ENCODE measurements at places on chromosomes 4 and X.
A peak's percentile ranks its signal among the peaks of the same experiment; 100 is the strongest.

- no peaks in the 10 kb centered on the region for H3K4me1 ChIP-seq
- H3K4me3 ChIP-seq: no peak overlapping the region
- H3K27ac ChIP-seq: no peak overlapping the region
- no peaks in the 10 kb centered on the region for H3K36me3 ChIP-seq
Observed at GRCh38 chrX:15233416-15234015, 36.4 kb downstream of the ASB9 start.

GRCh38 chr4:27214010-27214409, 353.4 kb downstream of the STIM2 start:
- no peak overlapping the region for H3K4me3 ChIP-seq
- no peak overlapping the region for H3K27ac ChIP-seq
- no peaks in the 10 kb centered on the region for H3K36me3 ChIP-seq
- no peak for DNase-seq
- no peaks in the 10 kb centered on the region for H3K4me1 ChIP-seq

- no peak for DNase-seq
- no peak overlapping the region for H3K27ac ChIP-seq
- no peaks in the 10 kb centered on the region for H3K27me3 ChIP-seq
- H3K4me1 ChIP-seq: peaks cover 4% of the 10 kb centered on the region
- H3K36me3 ChIP-seq: peaks cover 14% of the 10 kb centered on the region
- no peak overlapping the region for H3K4me3 ChIP-seq
Observed at GRCh38 chrX:136219893-136220292, 31.3 kb downstream of the MAP7D3 start.

DNA sequence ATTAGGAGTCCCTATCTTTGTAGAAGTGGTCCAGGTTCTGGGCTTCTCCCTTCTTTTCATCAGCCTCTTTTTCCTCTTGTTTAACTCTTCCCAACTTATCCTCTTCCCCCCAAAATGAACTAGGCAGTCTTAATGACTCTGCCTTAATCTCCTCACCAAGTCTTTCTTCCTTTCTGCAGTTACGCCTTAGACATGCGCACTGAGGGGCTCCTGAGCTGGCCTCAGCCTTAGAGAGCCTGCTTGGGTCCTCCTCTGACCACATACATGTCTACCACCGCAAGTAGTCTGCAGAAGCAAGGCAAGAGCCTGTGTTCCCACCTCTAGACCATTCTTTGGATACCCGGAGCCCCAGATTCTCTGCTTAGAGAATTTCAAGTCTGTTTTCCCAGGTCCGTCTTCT, 199.9 kb downstream of the MGST2 start:
- H3K36me3 ChIP-seq: no peaks in the 10 kb centered on the region
- no peaks in the 10 kb centered on the region for H3K4me1 ChIP-seq
- peaks cover 3% of the 10 kb centered on the region for H3K27me3 ChIP-seq

DNA sequence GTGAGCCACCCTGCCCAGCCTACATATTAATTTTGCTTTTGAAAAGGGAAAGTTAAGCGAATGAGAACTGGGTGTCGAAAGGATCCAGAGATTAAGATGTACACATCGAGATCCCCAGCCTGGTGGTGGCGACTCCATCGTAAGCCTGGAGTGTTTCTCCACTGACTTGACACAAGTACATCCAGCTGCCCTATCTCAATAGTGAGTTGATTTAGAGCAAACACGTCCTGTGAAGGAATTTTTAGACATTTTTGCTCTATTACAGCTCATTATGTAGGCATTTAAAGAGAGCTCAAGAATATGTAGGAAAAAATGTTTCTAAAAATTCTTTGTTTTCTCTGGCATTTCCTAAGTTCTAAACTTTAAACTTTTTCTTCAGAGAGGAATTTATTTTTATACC, 11.7 kb upstream of the CLDN34 start:
- H3K27me3 ChIP-seq: peaks cover 12% of the 10 kb centered on the region
- no peak overlapping the region for H3K27ac ChIP-seq
- H3K36me3 ChIP-seq: no peaks in the 10 kb centered on the region
- no peak for DNase-seq
- no peaks in the 10 kb centered on the region for H3K4me1 ChIP-seq

- H3K4me3 ChIP-seq: no peak overlapping the region
- no peak overlapping the region for H3K27ac ChIP-seq
- H3K4me1 ChIP-seq: no peaks in the 10 kb centered on the region
- DNase-seq: no peak
- no peaks in the 10 kb centered on the region for H3K36me3 ChIP-seq
- H3K27me3 ChIP-seq: no peaks in the 10 kb centered on the region
Observed at GRCh38 chrX:134864431-134864830, 126.4 kb upstream of the SMIM10 start.

DNA sequence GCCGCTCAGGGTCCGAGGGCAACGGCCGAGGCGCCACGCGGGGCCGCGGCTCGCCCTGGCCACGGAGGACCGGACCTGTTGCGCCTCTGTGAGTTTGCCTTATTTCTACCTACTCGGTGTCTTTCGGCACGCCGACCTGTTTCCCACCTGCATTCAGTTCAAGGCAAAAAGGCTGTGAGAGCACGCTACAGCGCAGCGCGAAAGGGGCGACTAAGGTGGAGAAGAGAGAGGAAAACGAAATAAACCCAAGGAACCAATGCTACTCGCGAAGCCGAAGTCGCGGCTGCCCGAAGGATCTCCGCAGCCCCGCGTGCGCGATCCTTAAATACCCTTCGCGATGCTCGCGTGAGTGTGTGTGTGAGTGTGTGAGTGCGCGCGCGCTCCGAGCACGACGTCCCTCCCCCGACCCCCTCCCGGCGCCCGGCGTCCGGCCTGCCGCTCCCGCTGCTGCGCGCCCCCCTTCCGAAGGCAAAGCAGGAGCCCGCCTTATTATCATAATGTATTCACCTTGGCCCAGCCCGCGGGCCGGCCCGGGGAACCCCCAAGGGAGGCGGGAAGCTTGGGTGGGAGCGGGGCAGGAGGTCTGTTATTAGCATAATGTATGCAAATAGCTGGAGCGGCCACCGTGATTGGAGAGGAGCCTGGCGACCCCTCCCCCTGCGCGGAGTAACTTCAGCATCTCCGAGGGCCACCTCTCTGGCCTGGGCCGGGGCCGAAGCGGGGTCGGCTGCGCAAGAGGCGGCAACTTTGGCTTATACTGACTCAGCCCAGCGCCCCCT, at the start of gene COL25A1:
Gene COL25A1, minus strand, starts transcription at position 298 of the 779 bp plus-strand sequence.
- DNase-seq: peak; percentile 64
- H3K4me3 ChIP-seq: peak within 1 kb of the TSS; percentile 71
- H3K27ac ChIP-seq: no peak within 1 kb of the TSS
- H3K4me1 ChIP-seq: peaks cover 11% of the 10 kb centered on the region

DNA sequence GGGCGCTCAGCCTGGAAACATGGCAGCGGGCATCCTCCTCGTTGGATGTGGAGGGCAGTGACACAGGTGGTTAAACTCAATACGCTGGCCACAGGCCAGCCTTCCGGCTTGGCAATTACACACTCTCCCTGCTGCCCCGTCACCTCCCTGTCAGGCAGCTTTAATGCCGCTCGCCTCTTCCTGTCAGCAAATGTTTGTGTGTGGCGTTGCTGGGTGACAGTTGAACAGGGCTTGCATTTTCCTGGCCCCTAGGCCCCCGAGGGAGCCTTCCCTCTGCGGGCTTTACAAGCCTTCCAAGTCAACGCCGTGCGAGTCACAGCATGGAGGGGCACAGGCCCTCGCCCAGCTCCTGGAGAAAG, 620.0 kb downstream of the BCOR start:
- peak overlapping the region; percentile 15 for H3K27ac ChIP-seq
- H3K27me3 ChIP-seq: no peaks in the 10 kb centered on the region
- peaks cover 20% of the 10 kb centered on the region for H3K4me1 ChIP-seq

DNA sequence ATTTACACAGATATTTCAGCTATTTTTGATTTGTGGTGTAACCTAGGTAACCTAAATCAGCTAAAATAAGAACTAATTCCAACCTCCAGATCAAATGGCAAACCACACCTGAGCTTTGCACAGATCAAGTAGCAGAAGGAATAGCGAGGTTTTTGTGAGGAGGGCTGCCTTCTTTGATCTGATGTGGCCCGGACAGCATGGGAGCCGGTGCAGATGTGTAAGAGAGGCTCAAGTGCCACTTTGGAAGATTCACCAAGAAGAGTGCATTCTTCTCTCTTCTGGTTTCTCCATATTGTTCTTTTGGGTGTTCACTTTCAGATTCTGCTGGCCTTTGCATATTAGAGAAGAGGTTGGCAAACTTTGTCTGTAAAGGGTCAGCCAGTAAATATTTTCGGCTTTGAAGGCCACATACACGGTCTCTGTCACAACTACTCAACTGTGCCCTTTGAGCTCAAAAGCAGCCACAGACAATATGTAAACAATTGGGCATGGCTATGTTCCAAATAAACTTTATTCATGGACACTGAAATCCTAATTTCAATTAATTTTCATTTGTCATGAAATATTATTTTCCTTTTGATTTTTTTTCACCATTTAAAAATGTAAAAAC, 78.9 kb upstream of the FAM9C start:
- no peak for DNase-seq
- peak overlapping the region; percentile 51 for H3K4me3 ChIP-seq
- H3K36me3 ChIP-seq: peaks cover 8% of the 10 kb centered on the region
- no peaks in the 10 kb centered on the region for H3K27me3 ChIP-seq
- H3K27ac ChIP-seq: peak overlapping the region; percentile 85

- H3K27me3 ChIP-seq: peaks cover 3% of the 10 kb centered on the region
- no peaks in the 10 kb centered on the region for H3K4me1 ChIP-seq
- H3K27ac ChIP-seq: no peak overlapping the region
Observed at GRCh38 chrX:3160756-3161155, 119.5 kb downstream of the ARSF start.

- H3K27me3 ChIP-seq: peaks cover 1% of the 10 kb centered on the region
- H3K36me3 ChIP-seq: no peaks in the 10 kb centered on the region
- H3K4me1 ChIP-seq: no peaks in the 10 kb centered on the region
- no peak overlapping the region for H3K27ac ChIP-seq
- no peak overlapping the region for H3K4me3 ChIP-seq
- DNase-seq: no peak
Observed at GRCh38 chr4:112885897-112886296, 163.6 kb upstream of the ANK2 start.

DNA sequence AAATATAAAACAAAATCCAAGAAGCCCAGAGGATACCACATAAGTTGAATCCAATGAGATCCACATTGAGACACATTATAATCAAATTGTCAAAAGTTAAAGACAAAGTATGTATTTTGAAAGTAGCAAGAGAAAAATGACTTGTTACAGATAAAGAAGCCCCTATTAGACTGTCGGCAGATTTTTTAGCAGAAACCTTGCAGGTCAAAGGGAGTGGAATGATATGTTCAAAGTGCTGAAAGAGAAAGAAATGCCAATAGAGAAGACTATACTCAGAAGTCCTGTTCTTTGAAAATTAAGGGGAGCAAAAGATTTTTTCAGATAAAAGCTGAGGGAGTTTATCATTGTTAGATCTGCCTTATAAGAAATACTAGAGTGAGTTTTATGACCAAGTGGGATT, 148.9 kb upstream of the EPHA5 start:
- H3K4me3 ChIP-seq: no peak overlapping the region
- H3K4me1 ChIP-seq: no peaks in the 10 kb centered on the region
- no peak for DNase-seq
- H3K27ac ChIP-seq: no peak overlapping the region
- H3K27me3 ChIP-seq: no peaks in the 10 kb centered on the region

GRCh38 chr4:98574816-98575215, 83.6 kb downstream of the TSPAN5 start:
- H3K4me3 ChIP-seq: no peak overlapping the region
- no peak overlapping the region for H3K27ac ChIP-seq
- H3K4me1 ChIP-seq: peaks cover 36% of the 10 kb centered on the region
- peaks cover 21% of the 10 kb centered on the region for H3K36me3 ChIP-seq

- no peak within 1 kb of the TSS for H3K4me3 ChIP-seq
- DNase-seq: no peak
- H3K36me3 ChIP-seq: no peaks in the 10 kb centered on the region
Observed at GRCh38 chrX:111411983-111412382, at the start of gene DCX. TSS of gene DCX (minus strand) at chrX:111412192. CDS start at chrX:111410398, 1,794 bp downstream.

- peaks cover 5% of the 10 kb centered on the region for H3K36me3 ChIP-seq
- peaks cover 11% of the 10 kb centered on the region for H3K4me1 ChIP-seq
- no peak for DNase-seq
- no peaks in the 10 kb centered on the region for H3K27me3 ChIP-seq
- no peak overlapping the region for H3K27ac ChIP-seq
- no peak overlapping the region for H3K4me3 ChIP-seq
Observed at GRCh38 chr4:112315446-112315845, 18.3 kb downstream of the ALPK1 start.

DNA sequence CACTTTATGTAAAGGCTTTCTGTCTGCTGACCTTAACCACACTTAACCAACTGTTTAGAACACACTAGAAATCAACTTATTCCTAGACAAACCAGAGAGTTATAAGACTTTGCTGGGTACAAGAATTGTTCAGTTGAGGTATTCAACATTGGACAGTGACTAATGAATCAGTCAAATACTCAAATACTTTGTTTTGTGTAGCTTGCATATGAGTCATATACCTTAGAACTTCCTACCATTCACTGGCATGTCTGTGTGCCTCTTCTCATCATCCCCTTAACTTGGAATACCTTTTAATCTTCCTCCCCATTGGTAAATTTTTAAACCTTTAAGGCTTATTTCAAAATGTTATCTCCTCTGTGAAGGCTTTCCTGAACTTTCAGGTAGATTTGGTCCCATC, 708.8 kb upstream of the GRIA3 start:
- H3K4me3 ChIP-seq: no peak overlapping the region
- H3K4me1 ChIP-seq: no peaks in the 10 kb centered on the region
- H3K36me3 ChIP-seq: no peaks in the 10 kb centered on the region
- H3K27ac ChIP-seq: no peak overlapping the region
- DNase-seq: no peak
